ENCODE measurements at places on chromosomes 1 and 21.

DNA sequence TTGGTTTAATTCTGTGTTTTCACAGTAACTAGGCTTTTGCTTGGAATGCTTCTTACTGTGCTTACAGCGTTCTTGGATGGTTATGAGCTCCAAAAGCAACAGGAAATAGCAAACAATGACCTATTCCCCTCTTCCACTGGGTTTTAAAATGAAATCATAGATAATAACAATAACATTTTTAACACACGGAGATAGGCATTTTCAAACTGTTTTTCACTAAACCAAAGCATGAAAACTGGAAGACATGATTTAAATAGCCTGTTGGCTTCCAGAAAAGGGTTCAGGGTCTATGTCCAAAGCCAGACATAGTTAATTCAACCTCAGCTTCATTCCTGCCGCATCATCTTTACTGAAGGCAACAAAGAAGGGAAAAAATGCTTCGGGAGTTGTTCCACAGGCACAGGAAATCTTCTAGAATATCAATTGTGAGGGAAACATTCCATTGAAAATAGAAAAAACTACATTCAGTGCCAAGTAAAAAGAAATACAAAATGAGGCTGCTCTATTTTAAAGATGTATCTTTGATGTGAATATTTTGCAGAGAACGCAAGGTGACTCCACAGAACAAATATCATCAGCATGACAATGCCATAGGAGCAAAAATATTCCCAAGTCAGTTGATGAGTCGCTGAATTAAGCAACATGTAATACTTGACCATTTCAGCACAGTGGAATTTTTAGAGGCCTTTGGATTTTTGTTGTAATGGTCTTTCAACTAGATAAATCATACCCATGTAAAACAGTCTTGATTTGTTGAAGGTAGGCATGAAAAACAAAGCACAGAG lies 80.7 kb downstream of the NID1 start:
- no peak for DNase-seq

DNA sequence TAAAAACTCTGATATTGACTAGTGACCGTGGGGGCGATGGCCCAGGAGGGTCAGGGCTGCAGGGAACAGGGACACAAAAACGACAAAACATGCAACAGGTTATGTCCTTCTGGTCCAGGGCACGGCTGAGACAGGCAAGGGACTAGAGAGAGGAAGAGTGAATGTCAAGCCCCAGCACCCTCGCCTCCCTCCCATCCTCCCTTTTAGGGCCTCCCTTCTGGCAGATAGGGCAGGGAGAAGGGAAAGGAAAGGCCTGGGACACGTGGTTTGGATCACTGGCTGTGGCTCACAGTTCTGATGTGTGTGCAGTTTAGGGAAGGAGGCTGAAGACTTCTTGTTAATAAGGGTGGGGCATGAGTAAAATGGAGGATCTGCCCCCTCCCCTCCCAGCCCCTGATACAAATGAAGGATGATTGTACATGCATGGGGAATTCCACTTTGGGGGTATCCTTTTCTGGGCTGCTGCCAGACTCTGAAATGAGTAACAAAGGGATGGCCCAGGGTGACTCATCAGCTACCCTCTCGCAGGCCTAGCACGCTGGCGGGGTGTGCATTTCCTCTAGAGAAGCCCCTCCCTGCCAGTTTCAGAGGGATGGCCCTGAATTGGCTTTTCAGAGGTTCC lies 14.2 kb downstream of the CAPN2 start:
- DNase-seq = no peak

DNA sequence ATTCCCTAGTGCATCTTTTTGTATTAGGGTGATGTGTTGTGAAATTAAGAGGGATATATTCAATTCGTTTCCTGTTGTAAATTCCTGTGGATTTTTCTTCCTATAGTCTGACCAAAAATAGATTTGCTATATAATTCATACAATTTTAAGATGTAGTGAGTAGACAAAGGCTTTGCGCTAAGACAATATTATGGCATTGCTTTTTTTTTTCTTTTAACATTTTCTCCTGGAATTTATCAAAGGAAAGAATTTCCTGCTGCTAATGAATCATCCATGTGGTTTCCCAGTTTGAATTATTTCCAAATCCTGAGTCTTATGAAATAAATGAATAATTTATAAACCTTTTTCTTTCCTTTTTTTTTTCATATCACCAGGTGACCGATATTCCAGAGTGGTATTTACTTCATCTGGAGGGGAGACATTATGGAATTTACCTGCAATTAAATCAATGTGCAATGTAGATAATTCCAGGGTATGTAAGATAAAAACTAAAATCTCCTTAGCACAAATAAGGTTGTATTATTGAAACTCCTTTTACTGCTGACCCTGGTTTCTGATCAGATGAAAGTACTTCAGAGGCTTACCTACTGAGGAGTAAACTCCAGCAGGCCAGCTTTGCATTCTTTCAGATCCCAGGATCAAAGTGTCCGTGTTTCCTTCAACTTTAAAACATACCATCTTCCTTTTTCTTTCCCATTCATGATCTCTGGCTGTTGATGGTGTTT lies 148.4 kb downstream of the TLR5 start:
- DNase-seq = no peak

DNA sequence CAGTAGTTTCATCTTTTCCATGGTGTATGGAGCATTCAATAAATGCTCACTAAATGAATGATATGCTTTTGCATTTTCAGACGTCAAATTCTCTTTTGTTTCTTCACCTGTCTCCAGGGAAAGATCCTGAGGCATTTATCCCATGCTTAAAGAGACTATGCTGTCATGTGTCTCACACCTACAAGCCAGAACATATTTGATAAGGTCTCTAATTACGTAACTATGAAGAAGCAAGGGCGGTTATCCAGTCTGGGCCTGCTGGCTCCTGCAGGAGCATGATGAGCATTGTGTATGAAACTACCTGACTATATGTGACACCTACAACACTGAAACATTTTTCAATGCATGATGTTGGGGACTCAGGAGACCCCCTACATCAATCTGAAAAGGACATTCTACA lies 51.8 kb downstream of the FBXO42 start:
- no peak for DNase-seq

DNA sequence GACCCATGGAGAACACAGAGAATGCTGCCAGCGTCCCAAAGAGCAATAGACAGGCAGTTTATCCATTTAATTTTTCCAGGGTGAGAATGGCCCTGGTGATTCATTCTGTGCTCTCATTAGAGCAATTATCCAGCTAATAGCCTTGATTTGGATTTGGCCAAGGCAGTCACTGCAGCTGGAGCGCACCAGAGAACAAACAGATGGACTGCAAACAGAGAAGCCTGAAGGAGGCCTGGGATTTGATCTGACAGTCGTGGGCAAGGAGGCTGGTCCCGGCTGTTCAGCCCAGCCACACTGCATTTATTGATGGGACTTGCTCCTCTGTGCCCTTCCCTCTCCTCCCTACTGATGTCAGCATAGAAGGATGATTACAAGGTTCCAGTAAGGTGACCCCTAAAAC lies 353.9 kb upstream of the C1orf174 start:
- DNase-seq = no peak

GRCh38 chr1:163063143-163063542 lies 6.0 kb upstream of the RGS4 start:
- DNase-seq = no peak

DNA sequence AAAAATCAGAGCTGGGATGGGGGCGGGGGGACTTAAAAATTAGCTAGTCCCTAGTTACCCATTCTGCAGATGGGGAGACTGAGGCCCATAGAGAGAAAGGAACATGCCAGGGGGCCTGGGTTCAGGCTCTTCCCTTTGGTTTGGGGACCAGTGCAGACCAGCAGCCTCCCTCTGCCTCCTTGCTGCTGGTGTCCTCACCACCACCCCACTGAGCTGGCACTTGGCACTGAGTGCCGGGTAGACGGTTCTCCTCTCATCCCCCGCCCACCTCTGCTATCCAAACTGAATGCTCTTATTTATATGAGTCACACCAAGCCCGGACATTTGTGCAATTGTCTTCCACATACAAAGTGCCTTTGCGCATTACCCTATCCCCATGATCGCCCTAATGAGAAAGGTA lies 39.2 kb downstream of the CAMK2N1 start:
- no peak for DNase-seq

DNA sequence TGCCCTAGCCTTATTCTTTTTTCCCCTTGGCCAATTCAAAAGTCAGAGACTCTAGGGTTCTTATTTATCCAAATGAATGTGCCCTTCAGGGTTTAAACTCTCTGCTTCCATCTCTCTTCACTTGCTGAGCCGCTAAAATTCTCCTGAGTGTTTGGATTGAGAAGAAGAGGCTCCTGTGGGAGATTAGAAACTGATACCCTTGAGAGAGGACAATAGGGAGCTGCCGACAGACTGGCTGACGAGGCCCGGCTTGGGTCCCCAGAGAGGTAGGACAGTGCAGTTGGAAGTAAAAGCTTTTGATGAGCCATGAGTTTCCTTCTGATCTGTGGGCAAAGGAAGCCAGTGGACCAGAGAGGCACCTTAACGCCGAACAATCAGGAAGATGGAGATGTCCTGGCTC lies 41.3 kb upstream of the UBE2U start:
- DNase-seq = no peak

DNA sequence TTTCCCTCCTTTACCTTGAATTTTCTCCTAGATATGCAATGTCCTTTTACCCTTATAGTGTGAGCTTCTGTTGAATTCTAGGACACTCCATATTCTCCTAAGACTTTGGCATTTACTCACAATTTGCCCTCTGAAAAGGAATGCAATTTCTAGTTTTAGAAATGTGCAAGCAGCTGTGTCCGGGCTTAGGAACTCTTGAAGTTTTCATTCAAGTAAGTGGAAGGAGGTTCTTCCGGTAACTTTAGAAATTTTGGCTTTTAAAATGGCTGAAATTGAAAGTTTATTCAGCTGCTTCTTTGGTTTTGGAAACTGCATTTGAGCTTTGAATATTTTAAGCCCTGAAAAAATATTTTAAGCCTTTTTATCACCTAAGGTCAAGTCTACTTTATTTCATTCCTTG lies 56.3 kb downstream of the DPH5 start:
- DNase-seq = no peak

- no peak for DNase-seq
Observed at GRCh38 chr1:156747742-156748669, 3.5 kb downstream of the HDGF start.

DNA sequence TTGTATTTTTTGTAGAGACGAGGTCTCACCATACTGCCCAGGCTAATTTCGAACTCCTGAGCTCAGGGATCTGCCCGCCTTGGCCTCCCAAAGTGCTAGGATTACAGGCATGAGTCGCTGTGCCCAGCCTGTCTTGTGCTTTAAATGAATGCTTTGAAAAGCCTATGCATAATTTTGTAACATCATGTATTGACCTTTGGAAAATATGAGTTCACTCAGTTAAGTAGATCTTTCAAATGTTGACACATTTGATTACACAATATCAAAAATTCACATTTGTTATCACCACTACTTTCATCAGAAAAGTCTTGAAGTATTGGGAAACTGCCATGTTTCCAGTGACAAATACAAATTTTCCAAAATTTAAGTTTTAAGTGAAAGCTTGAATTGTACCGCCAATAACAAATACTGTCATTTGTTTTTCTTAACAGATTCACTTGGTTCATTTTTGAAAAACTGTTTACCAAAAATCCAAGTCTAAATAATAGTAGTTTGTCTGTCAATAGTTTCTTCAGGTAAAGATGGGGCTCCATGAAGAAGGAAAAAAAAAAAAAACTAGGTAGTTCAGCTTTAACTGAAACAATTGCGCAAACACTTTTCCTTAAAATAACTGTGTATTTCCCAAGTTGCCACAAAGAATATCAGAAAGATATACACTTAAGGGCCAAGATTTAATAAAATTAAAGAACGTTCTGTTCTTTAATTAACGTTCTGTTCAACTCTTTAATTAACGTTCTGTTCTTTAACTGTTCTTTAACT lies 233.2 kb upstream of the NR5A2 start:
- no peak for DNase-seq

DNA sequence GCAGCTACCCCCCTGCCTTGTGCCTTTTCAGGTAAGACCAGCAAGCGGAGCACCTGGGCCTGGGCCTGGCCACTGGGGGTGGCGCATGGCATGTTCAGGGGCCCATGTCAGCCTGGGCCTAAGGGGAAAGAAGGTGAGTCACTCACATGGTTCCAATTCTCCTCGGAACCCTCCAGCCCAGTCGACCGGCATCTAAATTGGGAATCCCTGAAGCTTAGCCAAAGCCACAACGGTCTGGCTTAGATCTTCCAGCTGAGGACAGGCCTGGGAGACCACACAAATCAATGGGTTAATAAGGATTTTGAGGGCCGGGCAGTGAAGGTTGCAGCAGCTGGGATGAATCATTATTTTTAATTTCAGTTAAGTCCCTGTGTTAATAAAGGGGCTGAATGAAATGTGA lies 145.1 kb upstream of the SMYD2 start:
- no peak for DNase-seq
